Stimulated activated CD4-positive, alpha-beta T cell treated with anti-CD3 and anti-CD28 coated beads, Interleukin-15, amount 100 ng/mL, for 1 hour (primary cell): ENCODE measurements at places on chromosomes 3 and 15.

DNA sequence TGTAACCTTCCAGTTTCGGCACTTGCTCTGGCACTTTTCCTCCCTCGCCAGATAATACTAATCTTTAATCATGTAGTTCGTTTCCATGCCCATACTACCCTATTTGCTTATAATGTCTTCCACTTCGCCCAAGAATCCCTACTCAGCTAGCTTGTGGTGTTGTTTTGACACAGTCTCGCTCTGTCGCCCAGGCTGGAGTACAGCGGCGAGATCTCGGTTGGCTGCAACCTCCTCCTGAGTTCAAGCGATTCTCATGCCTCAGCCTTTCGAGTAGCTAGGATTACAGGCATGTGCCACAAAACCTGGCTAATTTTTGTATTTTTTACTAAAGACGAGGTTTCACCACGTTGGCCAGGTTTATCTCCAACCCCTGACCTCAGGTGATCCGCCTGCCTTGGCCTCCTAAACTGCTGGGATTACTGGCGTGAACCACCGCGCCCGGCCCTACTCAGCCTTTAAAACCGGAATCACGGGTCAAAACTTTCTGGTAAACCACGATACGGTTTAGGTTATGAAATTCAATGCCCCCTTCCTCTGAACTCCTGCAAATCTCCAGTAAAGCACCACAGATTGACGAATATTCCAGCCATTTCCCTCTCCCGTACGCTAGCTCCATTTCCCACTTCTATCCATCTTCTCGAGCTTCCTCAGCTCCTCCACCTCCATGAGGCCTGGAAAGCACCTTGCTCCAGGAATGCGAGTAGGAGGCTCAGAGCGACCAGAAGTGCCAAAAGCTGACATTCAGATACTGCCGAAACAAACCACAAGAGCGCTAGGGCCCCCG is 878 bp upstream of the RAD51 start:
- no peak for DNase-seq

- no peak for DNase-seq
These were observed 125.0 kb upstream of the LIPC start for GRCh38 chr15:58306591-58307312.

GRCh38 chr3:94587291-94587690 is 524.4 kb downstream of the NSUN3 start:
- no peak for DNase-seq

GRCh38 chr3:36444909-36445308 is 64.6 kb downstream of the STAC start:
- DNase-seq = no peak
